ENCODE measurements at places on chromosomes 7 and 10. TPM values are rescaled to one million over a fixed set of nuclear protein-coding genes. Genes with fewer than 3 reads are reported as not detected.

KEL gene
- not detected for total RNA-seq

RNF148 gene
- total RNA-seq: not detected

CXCL12 gene
- not detected for total RNA-seq

ADAM22 gene
- 0.64 TPM for total RNA-seq

CRTAC1 gene
- not detected for total RNA-seq

STN1 gene
- 13.4 TPM for total RNA-seq

SPDYE18 gene
- 1.8 TPM for total RNA-seq

SYT15 gene
- 0.77 TPM for total RNA-seq

GDF2 gene
- total RNA-seq: not detected

IL2RA gene
- 4.9 TPM for total RNA-seq

PAX4 gene
- not detected for total RNA-seq

DNA sequence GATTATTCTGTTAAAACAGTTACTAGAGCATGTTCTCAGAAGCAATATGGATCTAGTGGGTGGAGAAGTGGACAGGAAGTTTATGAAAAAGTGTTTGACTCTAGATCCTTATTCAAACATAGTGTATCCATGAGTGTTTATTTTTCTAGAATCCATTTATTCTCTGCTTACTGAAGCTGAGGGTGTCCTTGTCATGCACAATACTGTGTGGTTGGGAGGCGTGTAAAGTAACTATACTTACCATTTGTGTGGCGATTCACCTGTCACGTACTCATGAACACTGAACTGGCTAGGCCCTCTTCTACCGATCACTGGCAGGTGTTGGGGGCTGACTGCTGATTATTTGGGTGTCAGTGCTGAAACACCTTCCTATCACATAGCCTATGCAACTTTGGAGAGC, 74.0 kb downstream of the POU6F2 start:
- no peak overlapping the region for H3K27ac ChIP-seq
- H3K4me1 ChIP-seq: no peaks in the 10 kb centered on the region
- no peaks in the 10 kb centered on the region for H3K36me3 ChIP-seq
- no peak for DNase-seq
- no peaks in the 10 kb centered on the region for H3K27me3 ChIP-seq
- no peak overlapping the region for H3K4me3 ChIP-seq

GRCh38 chr10:121926157-121926556, 1.7 kb downstream of the ATE1 start:
- H3K4me3 ChIP-seq: no peak overlapping the region
- H3K27ac ChIP-seq: no peak overlapping the region
- H3K36me3 ChIP-seq: peaks cover 18% of the 10 kb centered on the region
- no peaks in the 10 kb centered on the region for H3K27me3 ChIP-seq
- no peak for DNase-seq

GRCh38 chr7:109376576-109376975, 806.9 kb downstream of the DNAJB9 start:
- no peaks in the 10 kb centered on the region for H3K36me3 ChIP-seq
- no peak overlapping the region for H3K27ac ChIP-seq
- no peak for DNase-seq
- H3K4me1 ChIP-seq: no peaks in the 10 kb centered on the region

GRCh38 chr7:115462301-115463015, 540.6 kb downstream of the MDFIC start:
- no peak overlapping the region for H3K4me3 ChIP-seq
- H3K36me3 ChIP-seq: no peaks in the 10 kb centered on the region
- no peaks in the 10 kb centered on the region for H3K27me3 ChIP-seq
- no peak overlapping the region for H3K27ac ChIP-seq
- DNase-seq: no peak
- no peaks in the 10 kb centered on the region for H3K4me1 ChIP-seq

DNA sequence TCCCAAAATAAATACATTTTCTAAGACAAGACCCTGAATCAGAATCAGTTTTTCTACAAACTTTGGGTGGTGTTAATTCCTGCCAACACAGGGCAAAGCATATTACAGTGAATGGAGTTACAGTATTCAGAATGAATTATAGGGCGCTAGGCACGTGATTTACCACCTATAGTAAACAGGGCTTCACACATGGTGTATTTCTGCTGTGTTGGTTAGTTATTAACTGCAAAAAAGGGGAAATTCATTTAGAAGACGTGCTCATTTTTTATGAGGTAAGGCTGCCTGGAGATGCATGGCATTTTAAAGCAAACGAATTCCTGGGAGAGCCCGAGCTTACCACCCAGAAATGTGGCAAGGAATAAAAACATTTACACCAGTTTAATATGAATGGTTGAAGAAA, 393.8 kb downstream of the LRMDA start:
- no peaks in the 10 kb centered on the region for H3K4me1 ChIP-seq
- H3K27ac ChIP-seq: no peak overlapping the region
- H3K27me3 ChIP-seq: no peaks in the 10 kb centered on the region
- no peak overlapping the region for H3K4me3 ChIP-seq
- DNase-seq: no peak
- no peaks in the 10 kb centered on the region for H3K36me3 ChIP-seq

DNA sequence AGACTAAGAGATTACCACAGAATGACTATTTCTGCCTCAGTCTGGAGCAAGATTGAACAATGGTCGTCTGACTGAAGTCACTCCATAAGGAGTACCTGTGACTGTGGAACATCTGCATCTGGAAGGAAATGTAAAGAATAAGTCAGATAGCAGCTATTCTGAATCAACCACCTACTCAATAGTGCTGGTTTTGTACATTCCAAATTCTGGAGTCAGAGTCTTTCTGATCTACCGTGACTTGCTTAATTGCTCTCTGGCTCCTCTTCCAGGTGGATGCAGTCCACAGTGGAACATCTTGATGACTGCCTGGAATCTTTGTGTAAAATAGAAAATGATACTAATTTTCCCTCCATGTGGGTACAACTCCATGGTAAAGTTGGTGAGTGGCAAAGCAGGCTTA, 156.3 kb upstream of the SEMA3C start:
- no peak overlapping the region for H3K4me3 ChIP-seq
- H3K27me3 ChIP-seq: no peaks in the 10 kb centered on the region
- H3K4me1 ChIP-seq: no peaks in the 10 kb centered on the region
- no peak for DNase-seq

DNA sequence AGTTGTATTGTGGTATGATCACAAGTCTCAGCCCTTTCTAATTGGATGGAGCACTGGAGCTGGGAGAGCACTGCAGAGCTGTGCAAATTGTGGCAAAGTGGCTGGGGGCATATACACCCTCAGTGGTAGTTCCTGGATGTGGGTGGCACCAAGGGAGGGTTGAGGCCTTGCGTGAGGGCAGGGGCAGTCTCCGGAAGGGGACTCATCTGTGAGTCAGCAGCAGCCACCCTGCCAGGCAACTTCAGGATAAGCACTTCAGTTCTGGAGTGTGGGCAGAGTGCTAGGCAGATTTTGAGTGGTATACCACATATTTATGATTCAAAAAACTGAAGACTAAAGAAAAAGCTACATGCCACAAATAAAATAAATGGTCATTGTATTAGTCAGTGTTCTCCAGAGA, 210.5 kb downstream of the ETV1 start:
- no peak overlapping the region for H3K4me3 ChIP-seq
- no peak for DNase-seq
- no peaks in the 10 kb centered on the region for H3K4me1 ChIP-seq

GRCh38 chr7:151744656-151745638, 132.0 kb downstream of the PRKAG2 start:
- H3K27ac ChIP-seq: no peak overlapping the region
- no peaks in the 10 kb centered on the region for H3K27me3 ChIP-seq
- no peak for DNase-seq
- H3K36me3 ChIP-seq: peaks cover 3% of the 10 kb centered on the region

DNA sequence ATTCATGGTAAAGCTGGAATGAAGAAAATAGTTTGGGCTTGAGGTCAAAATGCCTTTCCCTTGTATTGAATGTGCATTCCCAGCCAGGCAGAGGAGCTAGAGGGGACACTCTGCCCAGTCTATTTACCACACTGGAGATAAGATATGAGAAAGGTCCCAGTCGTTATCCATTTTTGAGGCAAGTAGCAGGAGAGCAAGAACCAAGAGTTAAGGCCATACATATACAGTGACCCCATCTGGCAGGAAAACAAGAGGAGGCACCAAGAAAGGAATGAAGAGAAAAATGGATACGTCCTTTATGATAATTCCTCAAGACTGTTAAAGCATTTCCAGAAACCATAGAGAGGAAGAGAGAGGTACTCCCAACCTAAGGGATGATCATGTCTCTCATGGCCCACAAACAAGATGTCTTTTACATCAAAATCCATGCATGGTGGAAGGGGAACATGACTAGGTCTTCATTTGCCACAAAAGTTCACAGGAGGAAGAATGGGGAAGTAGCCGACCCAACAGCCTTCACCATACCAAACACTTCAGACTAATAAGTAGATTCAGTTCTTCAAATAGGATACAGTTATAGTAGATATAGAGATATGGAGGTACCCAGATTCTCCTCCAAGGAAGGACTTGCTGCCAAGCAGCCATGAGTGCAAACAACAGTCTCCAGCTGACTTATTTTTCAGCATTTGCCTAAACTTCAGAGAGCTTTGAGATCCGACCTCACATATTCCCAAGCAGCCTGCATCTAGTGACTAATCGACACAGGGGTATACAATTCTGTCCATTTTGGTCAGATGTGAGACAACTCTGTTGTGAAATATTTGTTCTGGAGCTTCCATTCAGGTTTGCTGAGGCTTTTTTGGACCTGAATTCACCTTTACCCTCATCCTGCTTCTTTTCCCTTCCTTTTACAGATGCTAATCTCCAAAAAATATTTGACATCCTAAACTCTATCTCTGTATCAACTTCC, 61.1 kb upstream of the CCDC71L start:
- no peaks in the 10 kb centered on the region for H3K27me3 ChIP-seq
- H3K4me3 ChIP-seq: no peak overlapping the region
- no peak overlapping the region for H3K27ac ChIP-seq
- H3K36me3 ChIP-seq: no peaks in the 10 kb centered on the region
- peaks cover 6% of the 10 kb centered on the region for H3K4me1 ChIP-seq
- DNase-seq: peak; percentile 28

DNA sequence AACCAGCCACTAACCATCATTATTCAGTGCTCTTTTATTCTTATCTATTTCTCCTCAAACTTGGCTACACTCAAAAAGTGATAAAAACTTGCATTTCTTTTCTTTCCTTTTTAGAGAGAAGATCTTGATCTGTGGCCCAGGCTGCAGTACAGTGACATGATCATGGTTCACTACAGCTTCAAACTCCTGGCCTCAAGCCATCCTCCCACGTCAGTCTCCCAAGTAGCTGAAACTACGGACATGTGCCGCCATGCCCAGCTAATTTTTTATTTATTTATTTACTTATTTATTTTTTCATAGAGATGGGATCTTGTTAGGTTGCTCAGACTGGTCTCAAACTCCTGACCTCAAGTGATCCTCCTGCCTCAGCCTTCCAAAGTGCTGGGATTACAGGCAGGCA, 24.6 kb upstream of the TMEM248 start:
- H3K27me3 ChIP-seq: no peaks in the 10 kb centered on the region
- no peak overlapping the region for H3K27ac ChIP-seq
- no peaks in the 10 kb centered on the region for H3K4me1 ChIP-seq

- H3K27me3 ChIP-seq: no peaks in the 10 kb centered on the region
- H3K36me3 ChIP-seq: no peaks in the 10 kb centered on the region
- H3K4me1 ChIP-seq: no peaks in the 10 kb centered on the region
These were observed 212.8 kb downstream of the ZNF365 start for GRCh38 chr10:62587011-62587410.

DNA sequence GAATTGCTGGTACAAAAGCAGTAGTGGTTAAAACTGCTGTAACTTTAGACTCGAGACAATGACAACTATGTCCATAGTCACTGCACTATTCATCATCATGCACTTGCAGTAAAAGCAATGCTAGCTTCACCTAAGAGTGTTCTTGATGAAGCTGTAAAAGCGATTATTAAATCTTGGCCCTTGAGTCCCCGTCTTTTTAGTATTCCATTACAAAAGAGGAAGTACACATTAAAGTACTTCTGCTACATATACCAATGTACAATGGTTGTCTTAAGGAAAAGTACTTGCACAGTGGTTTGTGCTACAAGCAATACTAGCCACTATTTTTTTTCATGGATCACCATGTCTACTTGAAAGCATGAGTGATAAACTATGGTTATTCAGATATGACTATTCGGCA, 78.3 kb downstream of the ATAD1 start:
- H3K4me3 ChIP-seq: no peak overlapping the region
- no peak for DNase-seq
- H3K27me3 ChIP-seq: peaks cover 16% of the 10 kb centered on the region
- no peak overlapping the region for H3K27ac ChIP-seq

DNA sequence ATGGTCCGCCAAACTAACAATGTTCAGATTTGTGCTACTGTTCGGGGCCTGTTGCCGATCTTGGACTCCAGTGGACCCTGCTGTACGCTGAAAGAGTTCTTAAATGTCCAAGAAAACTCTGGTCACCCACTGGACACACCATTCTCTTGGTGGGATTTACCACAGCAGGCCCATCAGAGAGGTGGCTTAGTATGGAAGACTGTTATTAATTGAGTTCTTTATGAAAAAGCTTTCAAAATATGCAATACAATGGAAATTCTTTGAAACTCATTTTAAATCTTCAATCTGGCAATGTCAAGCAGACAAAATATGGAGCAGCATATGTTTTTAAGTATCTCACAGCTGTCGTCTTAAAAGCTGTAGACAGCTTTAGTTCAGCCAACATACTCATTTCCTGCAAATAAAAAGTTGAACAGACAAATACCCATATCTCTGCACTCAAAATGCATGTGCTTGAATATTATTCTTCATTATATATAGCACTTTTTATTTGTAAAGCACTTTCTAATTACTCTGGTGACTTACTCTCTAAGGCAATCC, 37.4 kb upstream of the GRM8 start:
- no peaks in the 10 kb centered on the region for H3K4me1 ChIP-seq
- H3K27ac ChIP-seq: no peak overlapping the region
- no peaks in the 10 kb centered on the region for H3K36me3 ChIP-seq
- H3K27me3 ChIP-seq: peaks cover 16% of the 10 kb centered on the region

GRCh38 chr7:149475121-149476045, 14.5 kb upstream of the ZNF777 start:
- no peaks in the 10 kb centered on the region for H3K27me3 ChIP-seq
- no peaks in the 10 kb centered on the region for H3K4me1 ChIP-seq
- H3K4me3 ChIP-seq: no peak overlapping the region
- no peak for DNase-seq

- no peak overlapping the region for H3K4me3 ChIP-seq
- no peaks in the 10 kb centered on the region for H3K4me1 ChIP-seq
These were observed 75.8 kb downstream of the VPS50 start for GRCh38 chr7:93307943-93308342.

GRCh38 chr7:143199040-143199439, 15.8 kb downstream of the TAS2R39 start:
- H3K27me3 ChIP-seq: no peaks in the 10 kb centered on the region
- DNase-seq: no peak
- H3K36me3 ChIP-seq: no peaks in the 10 kb centered on the region

- H3K27ac ChIP-seq: no peak overlapping the region
- H3K36me3 ChIP-seq: no peaks in the 10 kb centered on the region
- H3K27me3 ChIP-seq: peaks cover 80% of the 10 kb centered on the region
- no peak for DNase-seq
- H3K4me3 ChIP-seq: peak overlapping the region; percentile 49
These were observed 165.9 kb upstream of the PPP1R3A start for GRCh38 chr7:114084472-114085312.
